Right lung (tissue), 10 donors: ENCODE measurements at places on chromosomes 12 and 14.
A peak's percentile ranks its signal among the peaks of the same experiment; 100 is the strongest.

DNA sequence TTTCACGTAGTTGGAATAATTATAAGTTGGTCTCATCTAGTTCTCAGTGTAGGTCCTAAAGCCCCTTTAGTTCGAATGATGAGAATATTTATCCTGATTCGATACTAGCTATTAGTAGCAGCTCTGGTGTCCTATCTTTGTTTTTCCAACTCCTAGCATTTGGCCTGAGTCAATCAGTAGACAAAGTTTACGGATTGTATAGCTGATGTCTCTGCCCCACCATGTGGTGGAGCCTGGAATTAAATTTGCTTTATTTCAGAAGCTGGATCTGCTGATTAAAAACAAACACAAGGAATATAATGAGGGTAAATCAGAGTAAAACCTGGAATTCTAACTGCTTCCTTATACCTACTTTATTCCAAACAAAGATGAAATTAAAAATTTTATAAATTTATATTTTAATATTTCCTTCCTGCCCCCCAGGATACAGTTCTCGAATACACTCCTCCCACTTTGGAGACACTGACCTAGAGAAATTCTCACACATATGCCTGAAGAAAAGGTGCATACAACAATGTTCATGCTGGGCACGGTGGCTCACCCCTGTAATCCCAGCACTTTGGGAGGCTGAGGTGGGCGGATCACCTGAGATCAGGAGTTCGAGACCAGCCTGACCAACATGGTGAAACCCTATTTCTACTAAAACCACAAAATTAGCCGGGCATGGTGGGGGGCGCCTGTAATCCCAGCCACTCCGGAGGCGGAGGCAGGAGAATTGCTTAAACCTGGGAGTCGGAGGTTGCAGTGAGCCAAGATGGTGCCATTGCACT is 7.6 kb upstream of the BRMS1L start:
- no peak for DNase-seq

- no peak for DNase-seq
Measured at GRCh38 chr14:58541633-58542022, 96.1 kb upstream of the DACT1 start.

GRCh38 chr14:50230701-50231474 is 490 bp downstream of the SOS2 start:
- DNase-seq = peak; percentile 68

DNA sequence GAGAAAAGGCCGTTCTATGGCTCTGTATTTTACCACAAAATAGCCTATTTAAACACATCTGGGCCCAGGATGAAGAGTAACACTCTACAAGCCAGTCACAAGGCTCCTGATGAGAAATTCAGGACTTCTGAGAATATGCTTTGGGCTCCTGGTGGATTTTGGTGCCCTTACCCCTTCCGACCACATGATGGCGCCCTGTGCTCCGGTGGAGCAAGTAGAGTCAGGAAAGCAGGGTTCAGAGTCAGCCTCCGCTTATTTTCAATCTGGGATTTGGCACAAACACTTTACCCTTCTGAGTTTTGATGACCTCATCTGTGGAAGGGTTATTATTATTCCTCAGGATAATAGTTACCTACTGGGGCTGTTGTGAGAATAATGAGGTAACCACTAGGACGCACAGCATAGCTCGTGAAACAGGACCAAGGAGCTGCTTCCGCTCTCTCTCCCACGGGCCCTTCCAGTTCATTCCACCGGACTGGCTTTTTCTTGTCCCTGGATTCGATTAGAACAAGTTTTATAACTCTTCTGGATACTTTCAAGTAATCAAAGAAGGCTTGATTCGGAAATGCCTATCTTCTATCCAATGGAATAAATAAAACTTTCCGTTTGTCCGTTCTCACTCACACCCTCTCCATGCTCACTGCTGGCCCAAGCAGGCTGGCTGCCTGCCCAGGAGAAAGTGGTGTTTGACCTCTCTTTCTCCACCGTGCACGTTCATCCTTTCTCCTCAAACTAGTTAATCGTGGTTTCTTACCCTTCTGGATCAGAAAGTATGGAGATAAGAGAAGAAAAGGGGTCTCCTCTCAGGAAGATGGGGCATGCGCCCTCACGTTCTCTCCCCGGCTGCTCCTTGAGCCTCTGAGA is 104.6 kb downstream of the GALC start:
- DNase-seq = peak; percentile 14

DNA sequence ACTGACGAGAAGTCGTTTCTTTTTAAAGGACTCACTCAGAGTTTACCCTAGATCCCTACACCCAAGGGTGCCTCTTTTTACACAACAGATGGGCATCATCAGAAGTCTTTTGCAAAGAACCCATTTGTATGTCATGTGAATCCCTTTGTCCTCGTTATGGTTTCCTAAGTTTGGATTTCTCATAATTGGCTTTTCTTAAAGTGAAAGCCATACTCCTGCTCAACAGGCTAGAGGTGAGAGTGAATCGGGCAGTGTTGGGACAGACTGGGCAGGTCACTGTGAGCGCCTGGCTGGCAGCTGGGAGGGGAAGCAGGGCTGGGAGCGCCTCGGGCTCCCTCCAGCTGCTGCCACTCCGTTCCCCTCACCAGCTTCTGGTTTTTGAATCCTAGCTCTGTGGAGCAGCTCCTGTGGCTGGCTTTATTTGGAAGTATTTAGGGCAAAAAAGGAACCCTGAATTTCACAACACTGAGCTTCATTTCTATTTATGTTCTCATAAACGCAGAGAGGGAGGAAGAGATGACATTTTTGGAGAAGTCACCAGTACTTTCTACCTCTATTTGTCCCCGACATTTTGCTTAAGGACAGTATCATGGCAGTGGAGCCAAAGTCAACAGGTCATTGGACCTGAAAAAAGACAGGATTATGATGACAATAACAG is 63.8 kb upstream of the ACTN1 start:
- DNase-seq = no peak

DNA sequence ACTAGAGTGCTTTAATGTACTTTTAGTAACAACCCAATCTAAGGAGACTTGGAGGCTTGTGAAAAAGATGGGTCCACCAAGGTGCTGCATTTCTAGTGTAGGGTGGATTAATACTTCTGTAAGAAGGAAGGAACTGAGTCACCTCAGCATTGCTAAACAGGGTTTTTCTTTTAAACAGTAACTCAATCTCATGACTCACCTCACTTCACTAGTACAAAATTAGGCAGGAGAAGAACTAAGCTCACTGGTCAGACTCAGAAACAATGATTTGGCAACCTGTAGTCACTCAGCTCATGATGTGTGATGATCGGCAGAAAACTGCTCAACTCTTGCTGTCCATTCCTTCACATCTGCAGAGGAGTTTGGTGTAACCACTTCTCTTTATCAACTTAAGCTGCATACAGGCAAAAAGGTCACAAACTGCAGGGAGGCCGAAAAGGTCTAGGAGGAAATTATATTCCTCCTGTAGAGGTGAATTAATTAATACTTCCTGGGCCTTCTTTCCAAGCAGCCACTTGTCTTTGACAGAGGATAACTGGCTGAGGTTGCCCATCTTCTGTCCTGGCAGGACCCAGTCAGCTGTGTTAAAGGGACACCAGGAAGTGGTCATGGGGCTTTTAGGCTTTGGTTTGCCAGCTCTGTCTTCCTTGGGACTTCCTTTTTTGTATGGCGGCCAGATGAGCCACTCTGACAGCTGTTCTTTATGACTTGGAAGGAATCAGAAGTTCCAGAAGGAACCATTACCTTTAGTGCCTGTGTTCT is 466.9 kb downstream of the FUT8 start:
- no peak for DNase-seq

DNA sequence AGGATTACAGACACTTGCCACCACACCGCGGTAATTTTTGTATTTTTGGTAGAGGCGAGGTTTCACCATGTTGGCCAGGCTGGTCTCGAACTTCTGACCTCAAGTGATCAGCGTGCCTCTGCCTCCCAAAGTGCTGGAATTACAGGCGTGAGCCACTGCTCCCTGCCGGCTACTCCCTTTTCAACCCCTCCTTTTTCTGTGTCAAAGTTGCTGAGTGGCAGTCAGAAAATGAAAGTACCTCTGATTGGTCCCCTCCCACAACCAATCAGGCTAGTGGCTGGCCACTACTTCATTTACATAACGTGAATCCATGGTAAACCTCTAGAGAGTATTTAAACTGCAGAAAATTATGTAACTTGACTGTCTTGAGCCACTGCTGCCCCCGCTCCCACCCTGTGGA is 5.9 kb downstream of the RESF1 start:
- DNase-seq = no peak

DNA sequence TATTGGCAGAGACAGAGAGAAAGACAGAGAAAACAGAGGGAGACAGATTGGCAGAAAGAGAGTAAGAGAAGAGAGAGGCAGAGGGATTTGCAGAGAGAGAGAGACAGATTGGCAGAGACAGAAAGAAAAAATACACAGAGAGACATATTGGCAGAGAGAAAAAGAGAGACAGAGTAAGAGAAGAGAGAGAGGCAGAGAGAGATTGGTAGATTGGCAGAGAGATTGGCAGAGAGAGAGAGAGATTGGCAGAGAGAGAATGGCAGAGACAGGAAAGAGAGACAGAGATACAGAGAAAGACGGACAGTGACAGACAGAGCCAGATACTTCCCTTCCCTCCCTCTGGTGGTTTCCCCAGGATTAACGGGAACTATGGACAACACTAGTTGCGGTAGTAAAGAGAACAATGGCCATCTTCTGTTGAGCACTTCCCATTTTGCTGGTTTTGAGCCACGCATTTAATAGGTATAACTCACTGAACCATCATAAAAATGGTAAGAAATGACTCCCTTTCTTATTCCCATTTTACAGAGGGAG is 2.6 kb upstream of the NOS1 start:
- no peak for DNase-seq
